WTC11 (cell line): ENCODE measurements at places on chromosomes 1 and 21. TPM values are rescaled to one million over a fixed set of nuclear protein-coding genes. Genes with fewer than 3 reads are reported as not detected.

DNA sequence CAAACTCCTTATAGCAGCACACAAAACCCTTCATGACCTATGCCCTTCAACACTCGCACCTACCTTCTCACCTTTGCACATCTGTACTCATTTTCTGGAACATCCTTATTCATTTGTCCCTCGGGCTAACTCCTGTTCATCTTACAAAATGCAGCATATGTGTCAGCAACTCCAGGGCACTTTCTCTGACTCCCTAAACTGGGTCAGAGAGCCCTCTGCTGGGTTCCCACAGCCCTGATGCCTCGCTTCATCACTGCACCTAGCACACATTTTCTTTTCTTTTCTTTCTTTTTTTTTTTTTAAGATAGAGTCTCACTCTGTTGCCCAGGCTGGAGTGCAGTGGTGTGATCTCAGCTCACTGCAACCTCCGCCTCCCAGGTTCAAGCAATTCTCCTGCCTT lies 54.0 kb downstream of the RAB3B start:
- no peak for DNase-seq

- no peak for DNase-seq
These were observed 147.5 kb downstream of the ZC3H11B start for GRCh38 chr1:219465212-219466093.

GRCh38 chr1:25006770-25007169 lies 76.7 kb upstream of the RUNX3 start:
- DNase-seq = no peak

PTAFR gene
- total RNA-seq = 1.8 to 2.6 TPM (median 1.9 TPM) in 3 replicates

HES3 gene
- 74.7 to 78.7 TPM (median 78.3 TPM) in 3 replicates for total RNA-seq

WNT3A gene
- total RNA-seq = 0.16 to 0.34 TPM (median 0.17 TPM) in 3 replicates

MTARC1 gene
- total RNA-seq = 25.8 to 33.6 TPM (median 29.5 TPM) in 3 replicates

RNU1-2 gene
- 1,028 to 1,267 TPM (median 1,197 TPM) in 3 replicates for total RNA-seq
